Erythroblast (primary cell): ENCODE measurements at places on chromosomes 3 and 15.
A peak's percentile ranks its signal among the peaks of the same experiment; 100 is the strongest.

DNA sequence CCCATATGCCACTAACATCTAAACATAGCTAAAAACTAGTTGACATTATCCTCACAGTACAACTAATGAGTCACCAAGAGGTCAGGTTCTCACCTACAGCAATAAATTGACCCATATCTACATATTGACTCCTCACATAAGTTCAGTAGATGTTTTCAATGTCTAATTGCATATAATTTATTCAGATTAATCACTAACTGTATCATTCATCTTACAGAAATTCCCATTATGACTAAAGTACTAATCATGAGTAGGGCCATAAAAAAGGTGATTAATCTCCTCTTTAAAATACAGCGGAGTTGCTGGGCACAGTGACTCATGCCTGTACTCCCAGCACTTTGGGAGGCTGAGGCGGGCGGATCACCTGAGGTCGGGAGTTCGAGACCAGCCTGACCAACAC is 82.4 kb upstream of the ST3GAL6 start:
- DNase-seq: no peak

GRCh38 chr3:144636833-144637232 is 665.2 kb downstream of the DIPK2A start:
- DNase-seq: no peak

GRCh38 chr15:50933341-50933740 is 24.9 kb downstream of the AP4E1 start:
- no peak for DNase-seq

DNA sequence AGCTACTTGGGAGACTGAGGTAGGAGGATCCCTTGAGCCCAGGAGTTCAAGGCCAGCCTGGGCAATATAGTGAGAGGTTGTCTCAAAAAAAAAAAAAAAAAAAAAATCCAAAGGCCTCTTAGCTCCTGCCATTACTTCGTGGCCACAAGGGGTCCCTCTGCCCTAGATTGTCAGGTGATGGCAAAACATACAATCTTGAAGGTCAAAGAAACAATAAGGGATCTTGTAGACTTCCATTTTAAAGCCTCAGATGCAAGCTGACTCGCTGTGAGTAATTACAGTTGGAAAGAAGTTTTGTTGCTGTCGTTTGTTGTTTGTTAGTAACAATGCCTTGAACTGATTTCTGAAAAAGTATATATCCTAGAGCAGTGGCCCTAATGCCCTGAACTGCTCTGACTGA is 55.9 kb upstream of the PLCL2 start:
- DNase-seq: peak; percentile 64

DNA sequence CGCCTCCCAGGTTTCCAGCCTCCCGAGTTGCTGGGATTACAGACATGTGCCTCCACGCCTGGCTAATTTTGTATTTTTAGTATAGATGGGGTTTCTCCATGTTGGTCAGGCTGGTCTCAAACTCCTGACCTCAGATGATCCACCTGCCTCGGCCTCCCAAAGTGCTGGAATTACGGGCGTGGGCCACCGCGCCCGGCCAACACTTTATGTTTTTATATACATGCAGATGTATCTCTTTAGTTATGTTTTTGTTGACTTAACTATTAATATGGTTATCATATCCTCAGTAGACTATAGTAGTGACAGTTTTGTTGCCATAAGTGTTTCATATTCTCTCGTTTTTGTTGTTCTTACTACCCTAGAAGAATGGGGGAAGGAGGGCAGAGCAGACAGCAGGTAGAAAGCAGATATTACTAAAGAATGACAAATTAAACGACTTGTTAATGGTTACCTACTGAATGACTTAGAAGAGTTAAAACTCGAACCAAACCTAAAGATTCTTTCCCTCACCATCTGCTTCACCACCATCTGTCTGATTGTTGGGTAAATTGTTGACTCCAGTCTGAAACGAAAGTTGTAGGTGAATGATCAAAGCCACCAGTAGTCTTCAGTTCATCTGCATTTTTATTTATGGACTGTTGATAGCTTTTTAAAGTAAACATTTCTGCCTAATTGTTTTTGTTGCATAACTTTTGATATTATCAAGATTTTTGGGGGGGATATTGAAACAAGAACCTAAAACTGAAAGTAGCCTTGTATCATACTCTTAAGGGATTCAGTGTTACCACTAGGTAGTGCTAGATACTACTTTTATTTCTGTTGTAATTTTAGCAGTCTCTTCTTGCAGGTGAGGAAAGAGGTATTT is 89.3 kb downstream of the RASA2 start:
- DNase-seq: peak; percentile 46

DNA sequence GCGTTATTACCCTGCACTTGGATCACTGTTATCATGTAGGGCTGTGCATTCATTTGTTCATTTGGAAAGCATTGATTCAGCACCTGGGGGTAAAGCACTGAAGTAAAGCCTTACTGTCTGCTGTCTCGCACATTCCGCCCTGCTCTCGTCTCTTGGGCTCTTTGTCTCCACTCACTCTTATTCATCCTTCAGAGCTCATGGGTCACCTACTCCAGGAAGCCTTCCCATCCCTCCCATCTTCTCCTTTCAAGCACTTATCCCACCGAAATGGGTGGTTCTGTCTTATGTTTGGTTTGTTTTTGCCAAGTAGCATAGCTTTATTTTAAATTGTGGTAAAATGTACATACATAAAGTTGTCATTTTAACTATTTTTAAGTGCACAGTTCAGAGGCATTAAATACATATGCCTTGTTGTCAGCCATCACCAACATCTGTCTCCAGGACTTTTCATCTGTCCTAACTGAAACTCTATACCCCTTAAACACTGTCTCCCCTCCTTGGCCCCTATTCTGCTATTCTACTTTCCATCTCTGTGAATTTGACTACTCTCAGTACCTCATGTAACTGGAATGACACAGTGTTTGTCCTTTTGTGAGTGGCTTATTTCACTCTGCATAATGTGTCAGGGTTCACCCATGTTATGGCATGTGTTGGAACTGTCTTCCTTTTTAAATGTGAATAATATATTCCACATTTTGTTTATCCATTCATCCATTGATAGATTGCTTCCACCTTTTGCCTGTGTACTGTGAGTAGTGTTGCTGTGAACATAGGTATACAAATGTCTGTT is 9.3 kb downstream of the DIS3L start:
- no peak for DNase-seq

- DNase-seq: no peak
Observed at GRCh38 chr3:186258968-186259367, 103.1 kb downstream of the DGKG start.

DNA sequence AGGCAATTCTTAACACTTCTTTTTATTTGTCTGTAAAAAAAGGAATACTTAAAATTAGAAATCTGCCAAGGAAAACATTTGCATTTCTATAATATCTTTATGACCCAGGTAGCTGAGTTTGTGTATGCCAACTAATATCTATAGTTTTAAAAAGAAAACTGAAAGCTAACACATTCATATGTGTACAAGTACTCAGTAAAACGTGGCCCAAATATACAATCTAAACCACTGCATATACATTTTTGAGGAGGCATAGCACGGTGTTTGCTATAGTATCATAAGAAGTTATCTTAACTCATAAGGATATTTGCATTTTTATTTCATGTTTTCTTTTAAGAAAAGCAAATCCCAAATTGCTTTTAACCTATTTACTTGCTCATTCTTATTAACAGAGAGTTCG is 172.7 kb downstream of the ZBTB20 start:
- no peak for DNase-seq

DNA sequence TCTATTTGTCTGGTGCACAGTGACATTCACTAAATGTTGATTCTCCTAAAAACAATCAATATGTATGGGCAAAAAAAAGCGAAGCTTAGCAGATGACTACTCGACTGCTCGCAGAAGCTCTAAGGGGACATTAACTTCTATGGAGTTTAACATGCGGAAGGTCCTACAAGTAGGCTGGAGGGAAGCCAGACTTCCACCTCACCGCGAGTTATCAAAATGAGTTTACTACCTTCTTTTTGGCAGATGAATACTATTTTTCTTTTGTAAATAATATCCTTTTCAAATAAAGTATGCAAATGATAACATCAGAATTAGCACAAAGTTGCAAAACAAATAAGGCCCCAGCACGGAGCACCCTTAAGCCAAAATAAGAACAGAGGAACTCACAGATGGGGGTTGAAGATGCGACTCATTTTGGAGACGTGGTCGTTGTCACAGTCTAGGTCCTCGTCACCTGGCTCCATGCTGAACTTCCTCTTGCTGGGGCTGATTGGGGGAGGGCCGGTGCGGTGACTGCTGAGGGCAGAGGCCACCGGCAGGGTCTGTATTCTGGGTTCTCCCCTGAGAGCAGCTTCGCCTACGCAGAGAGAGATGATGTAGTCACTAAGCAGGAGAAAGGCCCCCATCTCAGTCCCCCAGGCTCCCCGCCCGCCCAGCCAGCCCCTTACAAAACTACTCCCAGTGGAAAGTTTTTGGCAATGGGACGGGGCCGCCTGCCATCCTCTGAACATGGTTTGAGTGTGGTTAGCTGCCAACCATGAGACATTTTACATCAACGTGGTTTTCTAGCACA is 42.1 kb downstream of the VGLL4 start:
- no peak for DNase-seq
